ENCODE measurements at places on chromosomes 1 and 21. TPM values are rescaled to one million over a fixed set of nuclear protein-coding genes. Genes with fewer than 3 reads are reported as not detected.

C1orf94 gene
- total RNA-seq = not detected

- peak; percentile 73 for ATAC-seq
Observed at GRCh38 chr21:35303085-35303484, 254.0 kb upstream of the RUNX1 start.

DNA sequence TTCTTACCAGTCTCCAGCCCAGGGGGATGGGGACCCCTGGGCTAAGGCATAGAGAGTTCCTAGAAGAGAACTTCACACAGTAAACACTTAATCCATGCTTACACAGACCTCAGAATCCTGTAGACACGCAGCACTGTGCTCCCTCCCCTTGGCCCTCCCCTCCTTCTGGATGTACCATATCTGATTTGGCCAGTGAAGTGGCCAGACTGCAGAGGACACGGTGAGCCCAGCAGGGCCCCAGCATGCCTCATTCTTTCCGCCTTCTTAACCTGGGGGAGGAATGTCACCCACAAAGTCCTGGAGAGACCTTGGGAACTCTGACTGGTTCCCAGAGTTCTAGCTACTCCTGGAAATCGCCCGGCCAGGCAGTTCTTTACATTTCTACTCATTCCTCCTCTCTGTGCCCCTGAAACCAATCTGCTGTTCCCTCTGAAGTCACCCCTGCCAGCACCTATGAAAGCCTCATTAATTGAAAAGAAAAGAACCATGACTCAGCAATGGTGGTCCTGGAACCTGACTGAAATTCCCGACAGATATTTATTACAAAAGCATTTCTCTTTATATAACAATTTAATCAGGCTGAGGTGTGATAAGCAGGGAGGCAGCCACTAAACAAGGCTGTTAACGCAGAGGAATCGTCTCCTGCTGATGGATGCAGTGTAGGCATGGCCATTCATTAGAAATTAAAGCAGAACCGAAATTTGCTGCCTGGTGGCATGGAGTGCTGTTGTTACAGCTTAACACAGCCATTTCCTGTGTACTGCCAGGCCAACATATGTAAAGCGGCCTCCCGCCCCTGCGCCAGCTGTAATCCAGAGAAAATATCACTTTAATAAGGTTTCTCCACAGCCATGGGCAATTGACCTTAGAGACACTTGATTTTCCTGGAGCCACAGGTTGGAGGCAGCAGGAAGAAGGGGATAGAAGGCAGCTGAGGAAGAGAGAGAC lies 74.6 kb upstream of the KCND3 start:
- no peak for ATAC-seq

DNA sequence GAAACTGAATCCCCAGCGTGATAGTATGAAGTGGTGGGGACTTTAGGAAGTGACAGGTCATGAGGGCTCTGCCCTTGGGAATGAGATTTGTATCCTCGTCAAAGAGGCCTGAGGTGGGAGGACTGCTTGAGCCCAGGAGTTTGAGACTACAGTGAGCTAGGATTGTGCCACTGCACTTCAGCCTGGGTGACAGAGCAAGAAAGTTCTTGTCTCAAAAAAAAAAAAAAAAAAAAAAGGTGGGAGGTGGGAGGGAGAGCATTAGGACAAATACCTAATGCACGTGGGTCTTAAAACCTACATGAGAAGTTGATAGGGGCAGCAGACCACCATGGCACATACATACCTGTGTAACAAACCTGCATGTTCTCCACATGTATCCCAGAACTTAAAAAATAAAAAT lies 24.0 kb upstream of the RERE start:
- no peak for ATAC-seq

GRCh38 chr1:100074604-100075395 lies 57.9 kb downstream of the SASS6 start:
- no peak for ATAC-seq

- ATAC-seq = peak; percentile 88
Observed at GRCh38 chr1:201649761-201650622, 111.1 kb downstream of the NAV1 start.

DNA sequence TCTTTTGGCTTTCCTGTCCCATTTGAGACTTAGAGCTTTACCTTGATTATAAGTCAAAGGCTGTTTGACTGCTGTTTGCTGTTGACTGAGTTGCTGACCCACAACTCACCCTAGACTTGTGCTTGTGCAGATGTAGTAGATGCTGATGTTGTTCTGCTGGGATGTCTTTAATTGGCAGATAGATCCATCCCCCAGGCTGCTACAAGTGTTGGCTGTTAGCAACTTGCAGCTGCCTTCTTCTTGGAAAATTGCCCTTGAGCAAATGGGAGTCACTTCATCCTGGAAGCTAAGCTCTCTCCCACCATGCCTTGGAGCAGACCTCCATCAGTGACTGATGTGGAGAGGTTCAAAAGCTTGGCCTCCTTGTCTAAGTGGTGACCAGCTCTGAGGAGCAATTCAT lies 139.3 kb upstream of the KIAA0040 start:
- ATAC-seq = no peak

GRCh38 chr1:223531742-223532341 lies 133.7 kb downstream of the CAPN8 start:
- ATAC-seq = peak; percentile 46

LCE1C gene
- total RNA-seq = 1.00 TPM

MFSD2A gene
- 25.2 TPM for total RNA-seq
